ENCODE measurements at places on chromosomes 11 and 22. TPM values are rescaled to one million over a fixed set of nuclear protein-coding genes. Genes with fewer than 3 reads are reported as not detected.

The KCTD14 gene
- total RNA-seq = 5.6 TPM

The RFPL2 gene
- total RNA-seq = not detected

The KCNJ11 gene
- total RNA-seq = 2.5 TPM

- no peaks in the 10 kb centered on the region for H3K36me3 ChIP-seq
- no peak overlapping the region for H3K4me3 ChIP-seq
- H3K27ac ChIP-seq = no peak overlapping the region
- H3K27me3 ChIP-seq = no peaks in the 10 kb centered on the region
These were observed 118.2 kb upstream of the KIRREL3 start for GRCh38 chr11:127118811-127119210.

GRCh38 chr11:93323747-93324146, 6.8 kb upstream of the DEUP1 start:
- H3K27ac ChIP-seq = no peak overlapping the region
- H3K36me3 ChIP-seq = no peaks in the 10 kb centered on the region
- H3K27me3 ChIP-seq = no peaks in the 10 kb centered on the region
- DNase-seq = no peak
